ENCODE measurements at places on chromosomes 1 and 21.

GRCh38 chr1:186620566-186621350 lies 59.5 kb downstream of the PTGS2 start:
- no peak for DNase-seq

- peak; percentile 88 for DNase-seq
Observed at GRCh38 chr1:29235955-29236711, at the start of gene PTPRU. TSS of gene PTPRU (plus strand) at chr1:29236522. CDS start at chr1:29236645, 123 bp downstream.

DNA sequence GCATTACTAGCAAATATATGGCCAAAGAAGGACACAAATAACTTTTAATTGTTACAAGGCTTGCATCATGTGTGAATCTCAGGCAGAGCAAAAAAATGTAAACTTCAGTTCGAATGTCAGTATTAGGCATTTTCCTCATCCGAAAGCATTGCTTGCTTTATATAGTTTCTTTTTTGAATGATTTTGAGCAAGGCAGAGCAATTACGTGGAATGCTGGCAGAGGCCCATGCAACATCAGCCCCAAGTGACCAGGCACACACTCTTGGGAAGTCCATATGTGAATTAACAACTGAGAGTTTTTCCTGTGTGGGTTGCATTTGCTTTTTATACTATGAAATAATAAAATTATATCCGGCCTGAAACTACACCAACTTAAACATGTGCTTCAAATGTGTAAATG lies 274.8 kb downstream of the PTPRC start:
- DNase-seq = no peak

DNA sequence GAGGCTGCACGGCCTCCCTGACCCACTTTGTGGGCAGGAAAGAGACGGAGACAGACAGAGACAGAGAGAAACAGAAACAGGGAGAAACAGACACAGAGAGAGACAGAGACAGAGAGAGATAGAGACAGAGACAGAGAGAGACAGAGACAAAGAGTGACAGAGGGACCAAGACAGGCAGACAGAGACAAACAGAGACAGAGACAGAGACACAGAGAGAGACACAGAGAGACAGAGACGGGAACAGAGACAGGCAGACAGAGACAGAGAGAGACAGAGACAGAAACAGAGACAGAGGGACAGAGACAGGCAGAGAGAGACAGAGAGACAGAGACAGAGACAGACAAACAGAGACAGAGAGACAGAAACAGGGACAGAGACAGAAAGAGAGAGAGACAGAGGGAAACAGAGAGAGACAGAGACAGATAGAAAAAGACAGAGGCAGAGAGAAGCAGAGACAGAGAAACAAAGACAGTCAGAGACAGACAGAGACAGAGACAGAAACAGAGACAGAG lies 3.1 kb downstream of the COL6A1 start:
- no peak for DNase-seq

- DNase-seq = no peak
Observed at GRCh38 chr1:14755518-14756252, 157.2 kb downstream of the KAZN start.

All from activated T-cell treated with anti-CD3 and anti-CD28 coated beads, Interleukin-2, amount 50 U/mL, for 1 hour (primary cell).